CD4-positive, CD25-positive, alpha-beta regulatory T cell (primary cell): ENCODE measurements at places on chromosomes 7 and 10.

GRCh38 chr10:11823122-11823988 is at the start of gene PROSER2:
Gene PROSER2, plus strand, starts transcription at chr10:11823356. Its CDS starts 28,722 bp downstream, at chr10:11852078.
- no peak for DNase-seq

GRCh38 chr7:93578762-93579161 is 4.2 kb upstream of the CALCR start:
- no peak for DNase-seq

- no peak for DNase-seq
Measured at GRCh38 chr10:64116707-64117106, 595.5 kb downstream of the REEP3 start.

DNA sequence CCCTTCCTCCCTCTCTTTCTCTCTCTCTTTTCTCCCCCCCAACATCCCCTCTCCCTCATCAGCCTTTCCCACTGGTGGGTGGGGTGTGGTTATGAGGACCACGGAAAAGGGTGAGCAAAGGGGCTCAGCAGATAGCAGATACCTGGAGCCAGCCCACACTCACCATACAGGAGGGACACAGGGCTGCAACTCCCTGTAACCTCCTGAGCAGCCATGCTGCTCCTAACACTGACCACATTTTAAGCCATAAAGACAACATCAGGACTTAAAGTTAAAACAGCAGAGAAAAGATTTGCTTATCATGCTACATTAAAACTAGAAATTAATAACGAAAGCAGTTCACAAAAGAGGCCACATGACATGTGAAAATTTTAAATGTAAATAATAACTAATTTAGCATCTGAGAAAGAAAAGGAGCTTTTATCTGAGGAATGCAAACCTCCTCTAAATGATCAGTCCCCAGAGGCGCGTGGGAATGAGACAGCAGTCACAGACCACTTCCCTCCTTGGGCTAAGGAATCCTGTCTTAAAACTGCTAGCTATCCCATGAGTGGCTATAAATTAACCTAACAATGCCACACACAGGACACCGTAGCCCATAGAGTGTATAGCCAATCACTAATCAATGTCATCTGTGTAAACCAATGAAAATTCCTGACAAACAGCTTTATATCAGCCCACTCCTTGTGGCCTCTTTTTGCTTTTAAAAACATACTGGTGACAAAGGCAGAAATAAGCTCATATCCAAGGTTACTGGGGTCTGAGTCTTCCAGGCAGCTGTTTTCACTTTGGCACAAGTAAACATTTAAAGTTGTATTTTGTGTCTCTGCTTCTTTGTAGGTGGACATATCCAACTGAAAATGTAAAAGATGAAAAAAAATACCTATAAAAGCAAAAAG is 33.3 kb downstream of the PKD1L1 start:
- no peak for DNase-seq

GRCh38 chr7:3109311-3109915 is 65.7 kb upstream of the CARD11 start:
- no peak for DNase-seq

DNA sequence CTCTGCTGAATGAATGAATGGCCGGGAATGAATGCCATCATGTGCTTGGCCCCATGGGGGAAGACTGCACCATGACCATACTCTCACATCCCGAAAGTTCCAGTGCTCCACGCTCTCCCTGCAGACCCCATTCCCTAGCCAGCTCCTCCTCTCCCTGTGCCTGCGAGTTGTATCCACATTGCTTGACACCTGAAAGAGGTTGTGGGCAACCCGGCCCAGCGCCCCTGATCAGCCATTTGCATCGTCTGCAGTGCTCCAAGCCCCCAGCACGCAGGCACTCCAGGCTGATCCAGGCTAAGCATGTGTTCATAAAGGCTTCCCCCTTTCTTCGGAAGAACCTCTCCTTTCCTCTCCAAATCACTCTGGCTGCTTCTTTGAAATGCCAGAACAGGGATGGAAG is 354.4 kb upstream of the MKI67 start:
- no peak for DNase-seq

GRCh38 chr10:101745074-101745696 is 30.7 kb downstream of the FGF8 start:
- no peak for DNase-seq

- DNase-seq = no peak
Measured at GRCh38 chr7:78662939-78663338, 790.5 kb downstream of the MAGI2 start.

- DNase-seq = no peak
Measured at GRCh38 chr7:81185072-81185471, 266.2 kb upstream of the SEMA3C start.

DNA sequence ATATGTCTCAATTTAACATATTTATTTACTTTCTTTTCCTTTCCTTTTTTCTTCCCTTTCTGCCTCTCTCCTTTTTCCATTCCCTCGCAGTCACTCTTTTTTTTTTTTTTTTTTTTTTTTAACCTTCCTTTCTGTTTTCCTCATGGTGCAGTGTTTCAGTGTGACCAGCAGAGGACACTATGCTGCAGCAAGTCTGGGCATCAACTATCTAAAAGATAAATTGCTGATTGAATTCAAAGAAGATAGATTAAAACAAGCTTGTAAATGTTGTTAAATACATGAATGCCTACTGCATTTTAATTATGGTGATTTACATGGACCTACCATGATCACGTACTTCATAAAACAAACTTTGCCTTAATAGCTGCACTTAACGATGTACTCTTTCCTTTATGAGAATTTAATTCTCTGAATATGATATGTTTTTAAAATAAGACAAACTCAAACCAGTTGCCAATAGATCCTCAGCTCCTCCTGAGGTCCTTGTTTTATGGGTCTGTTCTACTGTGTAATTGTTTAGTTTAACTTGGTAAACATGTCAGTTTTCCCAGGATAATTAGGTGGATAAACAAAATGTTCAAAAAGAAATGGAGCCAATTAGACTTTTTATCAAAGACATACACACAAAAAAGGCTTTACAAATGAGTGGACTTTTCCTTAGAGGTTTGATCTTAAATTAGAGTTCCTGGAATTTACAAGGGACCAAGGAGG is 101.0 kb upstream of the AGR3 start:
- DNase-seq = peak; percentile 61

DNA sequence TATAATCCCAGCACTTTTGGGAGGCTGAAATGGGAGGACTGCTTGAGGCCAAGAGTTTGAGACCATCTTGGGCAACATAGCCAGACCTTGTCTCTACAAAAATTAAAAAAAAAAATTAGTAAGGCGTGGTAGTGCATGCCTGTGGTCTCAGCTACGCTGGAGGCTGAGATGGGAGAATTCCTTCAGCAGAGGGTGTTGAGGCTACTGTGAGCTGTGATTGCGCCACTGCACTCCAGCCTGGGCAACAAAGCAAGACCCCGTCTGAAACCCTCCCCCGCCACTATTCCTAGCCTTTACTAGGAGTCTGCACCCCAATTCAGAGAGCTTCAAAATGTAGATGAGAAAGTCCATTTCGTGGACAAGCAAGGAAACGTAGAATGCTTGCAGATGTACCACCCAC is 95.2 kb downstream of the PRPF18 start:
- DNase-seq = no peak

DNA sequence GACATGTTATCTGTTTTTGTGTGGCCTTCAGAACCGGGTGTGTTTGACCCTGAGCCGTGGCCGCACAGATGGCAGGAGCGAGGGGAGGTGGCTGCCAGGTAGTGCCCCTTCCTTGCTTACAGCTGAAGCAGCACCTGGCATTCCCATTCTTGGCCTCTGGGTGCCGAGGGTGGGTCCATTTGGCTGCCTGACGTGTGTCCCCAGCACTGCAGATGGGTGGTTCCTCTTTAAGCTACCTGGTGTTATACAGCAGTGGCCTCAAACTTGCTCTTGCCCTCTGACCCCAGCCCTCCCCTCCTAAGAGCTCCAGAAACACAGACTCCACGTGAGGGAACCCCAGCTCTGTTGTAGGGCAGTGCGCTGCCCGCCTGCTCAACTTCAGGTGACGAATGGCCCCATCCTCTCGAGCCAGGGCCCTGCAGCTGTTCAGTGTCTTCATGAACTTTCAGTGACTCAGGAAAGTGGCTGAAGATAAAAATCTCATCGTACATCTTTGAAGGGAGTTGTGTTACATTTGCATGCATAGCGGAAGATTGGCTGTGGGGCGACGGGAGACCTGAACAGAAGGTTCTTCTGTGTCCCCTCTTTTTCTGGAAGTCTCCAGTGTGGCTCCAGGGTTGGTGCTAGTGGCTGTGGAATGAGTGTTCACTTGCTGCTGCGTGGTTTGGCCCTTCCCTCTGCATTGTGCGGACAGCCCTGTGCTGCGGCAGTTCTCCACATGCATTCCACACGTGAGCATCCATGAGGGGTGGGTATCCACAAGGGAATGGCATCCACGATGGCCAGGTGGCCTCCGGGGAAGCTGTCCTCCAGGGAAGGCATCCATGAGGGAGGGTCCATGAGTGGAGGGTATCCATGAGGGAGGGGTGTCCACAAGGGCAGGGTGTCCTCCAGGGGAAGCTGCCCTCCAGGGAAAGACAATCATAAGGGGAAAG is 91.6 kb downstream of the INPP5A start:
- DNase-seq = no peak

GRCh38 chr10:117197189-117197588 is at the start of gene KCNK18:
Gene KCNK18, plus strand, starts transcription at chr10:117197489. Its CDS starts 0 bp downstream, at chr10:117197489.
- no peak for DNase-seq

- DNase-seq = no peak
Measured at GRCh38 chr10:12360461-12360860, 11.1 kb downstream of the CAMK1D start.

GRCh38 chr10:121559326-121560026 is 38.8 kb downstream of the FGFR2 start:
- no peak for DNase-seq

DNA sequence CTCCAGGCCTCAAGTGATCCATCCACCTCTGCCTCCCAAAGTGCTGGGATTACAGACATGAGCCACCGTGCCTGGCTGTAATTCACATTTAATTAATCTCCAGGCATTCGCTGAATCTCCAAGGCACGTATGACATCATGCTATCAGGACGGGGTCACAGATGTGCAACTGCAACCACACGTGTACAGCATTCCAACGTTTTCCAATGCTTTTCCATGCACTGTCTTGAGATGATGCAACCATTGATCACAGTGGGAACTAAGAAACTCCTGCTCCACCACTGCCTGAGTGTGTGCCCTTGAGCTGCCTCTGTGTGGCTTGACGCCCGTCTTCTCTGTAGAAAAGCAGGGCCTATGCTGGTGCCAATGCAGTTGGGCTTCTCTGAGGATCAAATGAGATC is 119.8 kb upstream of the LYZL2 start:
- no peak for DNase-seq

- DNase-seq = no peak
Measured at GRCh38 chr10:5595591-5595990, 70.8 kb downstream of the ASB13 start.

- no peak for DNase-seq
Measured at GRCh38 chr10:56622335-56622973, 261.4 kb upstream of the ZWINT start.

DNA sequence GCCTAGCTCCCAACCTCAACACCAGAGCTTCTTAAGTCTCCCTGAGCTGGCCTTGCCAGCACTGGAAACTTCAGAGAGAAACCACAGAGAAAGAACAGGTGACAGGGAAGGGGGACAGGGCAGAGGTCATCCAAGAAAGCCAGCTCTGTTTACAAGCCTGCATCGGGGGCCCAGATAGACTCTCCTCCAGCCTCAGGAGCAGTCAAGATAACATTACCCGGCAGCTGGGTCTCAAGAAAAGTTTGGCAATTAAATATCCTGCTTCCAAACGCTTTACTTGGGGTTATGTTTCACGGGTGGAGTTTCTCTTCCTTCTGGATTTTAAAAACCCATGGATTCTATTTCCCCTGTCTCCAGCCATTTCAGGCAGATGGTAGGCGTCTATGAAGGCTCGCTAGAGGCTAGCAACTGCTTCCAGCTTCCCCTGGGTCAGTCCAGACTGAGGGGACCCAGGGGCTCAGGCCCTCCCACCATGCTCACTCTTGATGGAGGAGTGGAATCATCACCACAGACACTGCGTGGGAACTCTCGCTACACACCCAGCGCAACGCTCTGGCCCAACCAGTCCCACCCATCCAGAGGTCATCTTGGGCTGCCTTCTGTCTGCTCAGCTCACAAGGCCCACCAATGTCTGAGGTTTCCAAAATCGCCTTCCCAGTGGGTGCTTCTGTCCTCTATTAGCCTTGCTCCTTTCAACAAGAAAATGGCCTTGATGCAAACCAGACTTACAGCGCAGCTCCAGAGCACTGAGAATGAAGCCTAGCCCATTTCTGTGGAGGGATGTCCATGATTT is 48.8 kb downstream of the SH3PXD2A start:
- DNase-seq = no peak

GRCh38 chr10:96360766-96361165 is 2.0 kb upstream of the OPALIN start:
- DNase-seq = no peak

GRCh38 chr7:71491336-71491735 is 359.4 kb downstream of the GALNT17 start:
- DNase-seq = no peak

GRCh38 chr10:87593702-87594101 is 66.0 kb upstream of the PAPSS2 start:
- no peak for DNase-seq

DNA sequence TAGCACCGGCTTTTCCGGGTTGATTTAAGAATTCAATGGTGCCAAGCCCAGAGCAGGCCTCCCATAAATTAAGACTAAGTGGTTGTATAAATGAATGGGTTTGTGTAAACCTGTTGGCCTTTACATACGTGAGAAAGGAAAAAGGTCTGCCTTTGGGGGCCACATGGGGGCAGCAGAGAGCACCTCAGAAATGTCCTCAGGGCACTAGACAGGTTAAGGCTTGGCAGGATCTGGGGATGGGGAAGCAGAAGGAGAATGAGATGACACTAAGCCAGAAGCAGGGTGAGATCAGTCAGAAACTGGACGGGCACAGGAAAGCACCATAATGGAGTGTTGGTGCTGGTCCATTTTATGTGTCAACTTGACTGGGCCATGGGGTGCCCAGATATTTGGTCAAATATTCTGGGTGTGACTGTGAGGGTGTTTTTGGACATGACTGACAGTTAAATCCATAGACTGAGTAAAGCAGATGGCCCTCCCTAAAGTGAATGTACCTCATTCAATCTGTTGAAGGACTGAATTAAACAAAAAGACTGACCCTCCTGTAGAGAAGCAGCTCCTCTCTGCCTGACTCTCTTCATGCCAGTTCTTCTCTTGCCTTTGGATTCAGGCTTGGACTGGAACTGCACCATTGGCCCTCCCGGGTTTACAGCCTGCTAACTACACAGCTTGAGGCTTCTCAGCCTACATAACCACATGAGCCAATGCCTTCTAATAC is 58.9 kb downstream of the FRMPD2 start:
- DNase-seq = no peak

DNA sequence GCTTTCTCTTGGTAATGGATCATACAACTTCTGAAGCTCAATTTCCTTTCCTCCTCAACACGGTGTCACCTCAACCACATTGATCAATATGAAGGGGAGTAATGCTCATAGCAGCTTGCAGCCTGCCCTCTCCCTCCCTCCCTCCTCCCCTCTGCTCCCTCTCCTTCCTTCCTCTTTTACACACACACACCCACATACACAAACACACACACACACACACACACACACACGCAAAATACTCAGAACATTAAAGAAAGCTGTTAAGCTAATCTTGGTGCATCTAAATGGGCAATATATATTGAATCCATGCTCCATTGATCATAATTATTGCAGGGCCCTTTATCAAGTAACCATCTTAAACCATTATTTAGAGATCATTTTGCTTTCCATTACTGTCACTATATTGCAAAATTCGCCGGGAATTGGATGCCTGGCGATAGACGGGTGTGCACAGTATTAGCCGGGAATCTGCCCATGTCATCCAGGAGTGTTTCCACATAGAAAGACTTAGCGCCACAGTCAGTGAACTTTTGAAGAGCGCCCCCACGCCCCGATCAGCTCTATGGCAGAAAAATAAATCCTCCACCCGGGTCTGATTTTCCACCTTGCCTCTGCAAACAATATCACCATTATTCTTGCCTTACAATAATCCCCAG is 122.0 kb downstream of the PRLHR start:
- no peak for DNase-seq
